ENCODE measurements at places on chromosomes 1 and 21. TPM values are rescaled to one million over a fixed set of nuclear protein-coding genes. Genes with fewer than 3 reads are reported as not detected.

The CCDC17 gene
- total RNA-seq = 2.0 TPM

The CLSTN1 gene
- 92.4 TPM for total RNA-seq

The LAMC2 gene
- total RNA-seq = 2.3 TPM

The S100B gene
- total RNA-seq = not detected

The XCL1 gene
- total RNA-seq = not detected

The PGBD5 gene
- total RNA-seq = not detected

The LRRC52 gene
- total RNA-seq = not detected

The FCRL4 gene
- under 0.01 TPM for total RNA-seq

The ALX3 gene
- total RNA-seq = not detected

The SPRR2F gene
- not detected for total RNA-seq

The RASSF5 gene
- total RNA-seq = 0.33 TPM

The ADAMTS1 gene
- total RNA-seq = 21.2 TPM

The IL10 gene
- not detected for total RNA-seq

The S100A1 gene
- total RNA-seq = not detected

The AADACL3 gene
- total RNA-seq = not detected

The CLCA1 gene
- not detected for total RNA-seq

The ADGRL4 gene
- 246 TPM for total RNA-seq

The GCSAML gene
- not detected for total RNA-seq

The MAGOH gene
- 31.0 TPM for total RNA-seq

The CNKSR1 gene
- total RNA-seq = not detected

The NEK7 gene
- 161 TPM for total RNA-seq

Data from vein endothelial cell (primary cell).